ENCODE measurements at places on chromosomes 6 and 20. TPM values are rescaled to one million over a fixed set of nuclear protein-coding genes. Genes with fewer than 3 reads are reported as not detected.

The ZNF831 gene
- total RNA-seq: not detected

The MUC22 gene
- total RNA-seq: not detected

The IPCEF1 gene
- 1.9 TPM for total RNA-seq

The VNN1 gene
- total RNA-seq: 0.19 TPM

The C6orf52 gene
- 3.4 TPM for total RNA-seq

The PPP1R3D gene
- 5.4 TPM for total RNA-seq

The CTCFL gene
- not detected for total RNA-seq

DNA sequence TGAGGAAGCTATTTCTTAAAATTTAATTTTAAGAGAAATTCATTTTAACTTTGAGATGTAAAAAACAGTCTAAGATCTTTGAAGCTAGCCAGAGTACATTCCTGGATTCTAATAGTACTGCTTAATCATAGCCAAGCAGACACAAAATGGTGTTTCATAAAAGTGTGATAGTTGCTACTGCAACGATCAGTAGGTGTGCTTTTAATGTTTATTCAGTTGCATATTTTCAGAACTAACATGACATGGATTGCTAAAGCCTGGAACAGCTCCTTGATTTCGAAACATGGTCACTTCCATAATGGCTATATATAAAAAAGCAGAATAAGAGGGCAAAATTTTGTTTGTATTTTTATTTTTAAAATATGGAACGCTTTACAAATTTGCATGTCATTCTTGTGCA is 35.5 kb downstream of the SESN1 start:
- no peak for DNase-seq

DNA sequence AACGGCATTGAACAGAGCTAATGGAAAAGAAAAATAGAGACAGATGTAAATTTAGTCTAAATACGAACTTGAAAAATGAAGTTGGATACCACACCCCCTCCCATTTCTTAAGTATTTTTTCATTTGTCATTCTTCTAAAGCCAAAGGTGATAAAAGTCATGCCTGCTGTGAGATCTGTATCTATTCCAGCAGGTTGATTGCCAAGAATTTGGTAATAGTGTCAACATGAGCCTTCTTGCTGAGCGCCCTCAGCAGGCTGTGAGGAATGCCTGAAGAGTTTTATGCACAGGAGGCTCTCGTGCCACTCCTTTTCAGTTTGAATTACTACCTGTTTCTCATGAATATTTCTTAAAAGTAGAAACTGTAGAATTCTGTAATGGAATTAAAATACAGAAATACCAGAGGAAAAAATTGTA is 165.4 kb downstream of the QKI start:
- DNase-seq: no peak

DNA sequence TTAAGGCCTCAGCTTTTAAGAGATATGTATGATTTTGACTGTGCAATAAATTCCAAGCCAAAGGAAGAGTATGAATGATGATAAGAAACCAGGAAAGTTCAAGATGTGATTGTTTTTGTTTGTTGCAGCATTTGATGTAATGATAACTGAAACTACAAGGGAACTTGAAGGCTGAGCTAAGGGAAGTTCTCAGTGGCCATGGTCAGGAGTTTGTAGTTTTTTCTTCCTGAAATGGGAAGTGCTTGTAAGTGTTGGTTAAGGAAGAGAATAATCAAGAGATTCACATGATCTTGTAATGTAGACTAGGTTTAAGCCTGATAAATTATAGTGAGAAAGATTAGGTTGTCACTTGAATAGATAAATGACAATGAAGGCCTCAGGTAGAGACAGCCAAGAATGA is 53.4 kb downstream of the PTCHD4 start:
- no peak for DNase-seq

- DNase-seq: peak; percentile 39
These were observed 8.8 kb upstream of the PERP start for GRCh38 chr6:138115877-138116660.

- peak; percentile 78 for DNase-seq
These were observed 57.5 kb downstream of the MKKS start for GRCh38 chr20:10376270-10377075.

GRCh38 chr20:47127999-47128398 is 228.5 kb downstream of the ZMYND8 start:
- DNase-seq: no peak

- no peak for DNase-seq
These were observed 728 bp downstream of the FUT9 start for GRCh38 chr6:96016334-96017069.

DNA sequence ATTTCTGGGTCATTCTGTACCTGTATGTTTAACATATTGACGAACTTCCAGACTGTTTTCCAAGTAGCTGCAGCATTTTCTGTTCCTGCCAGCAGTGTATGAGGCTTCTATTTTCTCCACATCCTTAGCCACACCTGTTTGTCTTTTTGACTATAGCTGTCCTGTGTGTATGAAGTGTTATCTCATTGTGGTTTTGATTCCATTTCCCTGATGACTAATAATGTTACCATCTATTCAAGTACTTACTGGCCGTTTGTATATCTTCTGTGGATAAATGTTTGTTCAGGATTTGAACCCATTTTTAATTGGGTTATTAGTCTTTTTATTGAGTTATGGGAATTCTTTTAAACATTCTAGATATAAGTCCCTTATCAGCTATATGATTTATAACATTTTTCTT is 95.2 kb downstream of the JAG1 start:
- DNase-seq: no peak

GRCh38 chr6:6722195-6722594 is 133.7 kb downstream of the LY86 start:
- DNase-seq: no peak

- DNase-seq: no peak
These were observed 73.7 kb upstream of the PTCHD4 start for GRCh38 chr6:48184648-48185047.

GRCh38 chr6:21022343-21023107 is 488.3 kb downstream of the CDKAL1 start:
- peak; percentile 88 for DNase-seq

DNA sequence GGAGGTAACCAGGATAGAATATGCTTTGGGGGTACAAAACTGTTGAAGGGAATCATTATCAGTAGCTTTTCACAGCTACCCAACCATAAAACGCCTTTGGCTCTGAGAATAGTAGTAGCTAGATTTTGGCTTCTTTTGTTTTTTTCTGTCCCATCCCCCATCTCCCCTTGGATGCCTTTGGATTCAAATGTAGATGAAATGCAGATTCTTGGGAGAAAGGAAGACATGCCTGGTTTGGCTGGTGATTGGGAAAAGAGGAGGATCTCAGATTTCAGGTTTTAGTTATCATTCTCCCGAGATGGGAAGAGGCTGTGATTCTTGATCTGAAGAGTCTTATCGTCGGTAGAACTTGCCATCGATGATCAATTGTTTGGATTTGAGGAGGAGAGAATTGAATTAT is 3.5 kb upstream of the CDYL start:
- no peak for DNase-seq

GRCh38 chr20:4601630-4602296 is 119.9 kb upstream of the PRND start:
- DNase-seq: no peak

DNA sequence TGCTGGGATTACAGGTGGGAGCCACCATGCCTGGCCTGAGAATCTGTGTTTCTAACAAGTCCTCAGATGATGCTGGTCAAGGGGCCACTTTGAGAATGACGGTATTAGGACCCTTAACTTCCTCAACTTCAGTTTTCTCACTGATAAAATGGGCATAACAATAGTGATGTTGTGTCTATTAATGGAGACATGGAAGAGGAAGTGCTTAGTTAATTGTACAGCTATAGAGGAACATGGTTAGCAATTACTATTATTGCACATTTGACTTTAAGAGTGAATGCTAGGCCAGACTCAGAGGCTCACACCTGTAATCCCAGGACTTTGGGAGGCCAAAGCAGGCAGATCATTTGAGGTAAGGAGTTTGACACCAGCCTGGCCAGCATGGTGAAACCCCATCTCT is 12.7 kb downstream of the DPPA5 start:
- DNase-seq: no peak

DNA sequence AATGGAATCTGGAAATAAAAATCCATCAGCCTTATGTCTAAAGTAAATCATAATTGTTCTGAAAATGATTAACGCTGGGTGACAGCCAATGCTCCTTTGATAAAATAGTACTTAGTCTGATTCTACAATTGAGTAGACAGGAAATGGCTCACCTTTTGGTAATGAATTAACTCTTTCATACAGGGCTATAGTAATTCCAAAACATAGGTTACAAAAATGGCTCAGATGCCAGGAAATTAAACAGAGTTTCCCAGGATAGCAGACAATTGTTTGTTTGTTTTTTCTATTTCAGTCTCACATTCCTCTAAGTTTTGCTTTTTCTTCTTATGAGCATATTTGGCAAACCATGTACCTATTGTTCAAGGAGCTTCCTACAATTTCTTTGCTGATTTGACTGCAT is 257.2 kb upstream of the EPHA7 start:
- peak; percentile 47 for DNase-seq

- no peak for DNase-seq
These were observed 29.0 kb downstream of the CHMP4B start for GRCh38 chr20:33840160-33840559.

DNA sequence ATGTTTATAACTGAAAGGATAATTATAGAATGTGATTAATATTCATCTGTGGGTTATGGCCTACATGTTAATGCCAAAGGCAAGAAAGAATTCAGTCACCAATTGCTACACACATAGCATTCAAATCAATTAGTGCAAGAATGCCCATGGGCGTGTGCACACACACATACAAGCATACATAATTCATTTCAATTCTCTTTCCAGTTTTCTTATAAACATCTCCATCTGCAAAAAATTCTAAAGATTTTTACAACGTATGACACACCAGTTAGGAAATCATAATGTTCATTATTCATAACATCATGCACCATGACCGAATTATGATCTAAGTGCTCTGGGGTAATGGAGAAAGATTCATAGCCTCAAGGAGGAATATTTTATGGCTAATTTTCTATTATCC is 111.0 kb upstream of the ADTRP start:
- no peak for DNase-seq

DNA sequence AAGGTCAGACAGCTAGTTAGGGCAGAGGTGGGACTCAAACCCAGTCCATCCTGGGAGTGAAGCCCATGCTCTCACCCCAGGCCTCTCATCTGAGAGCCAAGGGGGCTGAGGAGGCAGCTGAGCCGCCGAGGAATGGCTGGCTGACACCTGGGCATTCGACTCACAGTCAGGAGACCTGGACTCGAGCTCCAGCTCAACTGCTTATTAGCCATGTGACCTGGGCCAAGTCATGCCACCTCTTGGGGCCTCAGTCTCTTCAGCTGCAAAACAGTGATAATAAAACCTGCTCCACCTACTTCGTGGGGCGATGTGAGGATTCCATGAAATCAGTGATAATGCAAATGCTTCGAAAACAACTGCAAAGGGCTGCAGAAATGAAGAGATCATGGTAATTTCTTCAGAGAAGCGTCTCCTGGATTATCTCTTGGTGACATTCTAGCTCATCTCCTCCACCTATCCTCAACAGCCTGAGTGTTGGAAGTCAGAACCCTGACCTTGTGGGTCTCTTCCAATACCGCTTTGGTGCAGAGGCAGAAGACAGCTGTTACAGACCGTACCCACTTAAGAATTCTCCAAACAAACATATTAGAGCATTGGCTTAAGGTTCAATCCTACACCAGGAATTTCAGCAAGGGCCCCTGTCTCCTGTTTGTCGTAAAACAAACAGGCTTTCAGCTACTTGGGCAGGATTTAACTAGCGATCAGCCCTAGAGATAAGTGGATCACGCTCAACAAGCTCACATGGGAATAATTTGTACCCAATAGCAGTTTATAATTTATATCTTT is 60.0 kb upstream of the PIM1 start:
- no peak for DNase-seq

DNA sequence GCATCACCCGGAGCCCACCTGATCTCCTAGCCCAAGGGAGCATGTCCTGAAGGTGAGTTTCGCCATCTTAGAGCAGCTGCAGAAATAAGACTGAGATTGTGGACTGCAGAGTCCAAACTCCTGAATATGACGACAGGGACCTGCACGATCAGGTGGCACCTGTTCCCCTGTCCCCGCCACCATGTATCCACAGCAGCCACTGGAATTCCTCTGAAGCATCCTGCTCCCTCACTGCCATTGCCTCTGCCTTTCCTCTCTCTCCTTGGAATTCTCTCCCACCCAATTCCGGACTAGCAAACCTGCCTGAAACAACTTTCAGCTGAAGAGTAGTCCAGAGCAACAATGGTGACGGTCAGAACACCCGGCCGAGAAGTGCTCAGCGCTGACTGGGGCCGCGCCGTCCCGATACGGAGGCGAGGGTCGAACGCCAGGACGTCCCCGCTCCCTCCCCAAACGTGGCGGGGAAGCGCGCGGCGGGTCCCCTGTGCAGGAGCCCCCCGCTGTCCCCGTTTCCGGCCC is 694 bp upstream of the FAM120B start:
- no peak for DNase-seq

- no peak for DNase-seq
These were observed 197.0 kb downstream of the SIM1 start for GRCh38 chr6:100267721-100268123.

DNA sequence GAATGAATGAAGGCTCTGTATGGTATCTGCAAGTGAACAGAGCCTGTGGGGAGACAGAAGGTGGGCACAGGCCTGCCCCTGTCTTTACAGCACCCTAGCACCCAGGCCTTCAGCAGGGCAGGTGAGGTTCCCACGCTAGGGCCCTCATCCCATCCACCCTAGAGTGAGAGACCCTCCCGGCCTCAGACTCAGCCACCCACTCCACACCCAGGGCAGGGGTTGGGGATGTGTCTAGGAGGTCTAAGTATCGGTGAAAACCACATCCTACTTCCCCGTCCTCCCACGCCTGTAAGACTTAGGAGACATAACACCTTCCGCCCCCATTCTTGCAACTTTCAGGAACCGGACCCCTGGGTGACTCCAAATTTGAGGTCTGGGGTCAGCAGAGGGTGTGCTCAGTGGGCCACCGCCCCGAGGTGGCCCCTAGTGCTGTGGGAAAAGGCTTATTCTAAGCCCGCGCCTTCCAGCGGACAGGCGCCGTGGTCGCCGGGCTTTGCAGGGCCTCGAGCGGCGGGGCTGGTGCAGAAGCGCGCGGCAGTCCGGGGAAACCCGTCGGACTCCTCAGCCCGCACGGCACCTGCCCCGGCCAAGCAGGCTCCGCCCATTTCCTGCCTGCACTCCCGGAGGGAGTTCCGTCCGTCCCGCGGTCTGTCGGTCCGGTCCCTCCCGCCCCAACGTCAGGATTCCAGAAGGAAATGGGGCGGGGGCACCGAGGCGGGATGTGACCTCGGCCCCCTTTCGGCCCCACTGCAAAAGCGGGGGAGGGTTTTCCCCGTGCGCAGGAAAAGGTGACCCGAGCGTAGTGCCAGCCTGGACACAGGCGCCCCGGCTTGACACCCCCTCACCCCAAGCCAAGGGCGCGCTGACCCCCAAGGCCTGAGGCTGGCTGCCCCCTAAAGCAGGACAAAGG is 868 bp downstream of the SAMD10 start:
- DNase-seq: no peak
